HCT116 (cell line): ENCODE measurements at places on chromosomes 1 and 21.

DNA sequence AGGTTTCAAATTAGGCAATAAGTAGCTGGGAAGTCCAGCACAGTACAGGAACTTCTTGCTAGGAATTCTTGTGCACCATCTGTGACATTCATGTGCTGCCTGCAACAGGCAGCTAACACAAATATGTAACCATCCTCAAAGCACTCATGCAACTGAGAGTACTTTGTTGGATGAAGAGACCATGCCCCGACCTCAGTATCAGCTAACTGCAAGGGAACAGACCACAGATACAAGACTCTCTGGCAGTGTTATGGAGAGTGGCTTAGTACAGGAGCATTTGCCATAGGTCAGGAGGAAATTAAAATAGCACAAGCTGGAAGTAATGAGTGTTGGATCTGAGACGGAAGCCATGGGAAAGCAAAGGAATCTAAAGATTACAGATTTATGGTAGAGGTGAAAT is 123.6 kb downstream of the LRRC53 start:
- DNase-seq, result no peak

DNA sequence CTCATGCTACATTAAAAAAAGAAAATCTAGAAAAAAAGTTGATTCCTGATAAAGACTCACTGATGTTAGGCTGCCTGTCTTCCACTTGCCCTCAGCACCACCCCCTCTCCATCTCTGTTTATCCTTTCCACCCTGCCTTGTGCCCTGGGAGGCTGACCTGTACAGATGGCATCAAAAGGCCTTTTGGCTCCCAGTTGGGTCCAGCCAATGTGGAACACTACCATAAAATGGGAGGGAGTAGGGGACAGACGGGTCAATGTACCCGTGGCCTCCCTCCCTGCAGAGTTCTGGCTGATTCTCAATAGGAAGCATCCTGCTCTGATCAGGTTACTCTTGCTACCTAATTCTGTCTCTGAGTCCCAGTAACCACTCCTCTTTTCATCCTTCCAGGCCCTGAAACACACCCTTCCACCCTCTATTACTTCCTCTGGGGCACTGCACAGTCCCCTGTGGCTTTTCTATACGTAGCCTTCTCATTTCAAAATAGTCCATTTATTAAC is 300.0 kb downstream of the HHIPL2 start:
- DNase-seq, result no peak

GRCh38 chr1:116725798-116726197 is 28.4 kb upstream of the CD2 start:
- no peak for DNase-seq

DNA sequence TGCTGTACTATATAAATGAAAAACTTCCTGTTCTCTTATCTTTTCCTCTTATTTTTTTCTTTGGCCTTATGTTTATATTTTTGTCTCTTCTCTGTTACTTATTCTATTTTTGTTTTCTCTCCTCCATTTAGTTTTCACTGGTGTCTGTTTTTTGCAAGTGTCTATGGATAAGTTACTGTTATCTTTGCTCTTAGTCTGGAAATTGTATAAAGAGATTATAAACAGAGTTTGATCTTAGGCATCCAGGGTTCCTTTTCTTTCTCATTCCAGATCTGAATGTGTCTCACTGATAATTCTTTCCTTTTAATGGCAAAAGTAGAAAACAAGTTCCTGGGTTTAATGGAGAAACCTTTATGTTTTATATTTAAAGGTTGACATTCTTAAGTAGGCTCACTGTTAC is 34.5 kb downstream of the MAN1A2 start:
- DNase-seq, result no peak

DNA sequence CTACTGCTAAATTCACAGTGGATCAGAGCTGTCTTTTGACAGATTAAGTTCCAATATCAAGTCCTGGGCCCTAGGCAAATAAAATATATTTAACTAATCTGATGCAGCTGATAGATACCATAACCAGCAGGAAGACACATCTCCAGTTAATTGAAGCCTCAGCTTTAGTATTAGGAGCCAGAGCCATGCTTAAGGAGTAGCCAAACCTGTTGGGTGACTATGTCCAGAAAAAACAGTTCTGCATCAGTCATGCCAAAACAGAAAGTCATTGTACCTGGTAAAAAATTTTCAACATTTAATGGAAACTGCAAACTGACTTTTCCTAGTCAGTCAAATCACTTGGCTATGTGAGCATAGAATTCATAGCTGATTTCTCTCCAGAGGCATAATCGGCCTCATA is 200.5 kb upstream of the RUNX1 start:
- DNase-seq, result no peak

GRCh38 chr1:231667896-231668506 is 41.4 kb downstream of the DISC1 start:
- no peak for DNase-seq

GRCh38 chr1:9454494-9455066 is 84.7 kb upstream of the SLC25A33 start:
- DNase-seq, result no peak

- no peak for DNase-seq
These were observed 19.4 kb downstream of the CERS2 start for GRCh38 chr1:150955280-150955679.

DNA sequence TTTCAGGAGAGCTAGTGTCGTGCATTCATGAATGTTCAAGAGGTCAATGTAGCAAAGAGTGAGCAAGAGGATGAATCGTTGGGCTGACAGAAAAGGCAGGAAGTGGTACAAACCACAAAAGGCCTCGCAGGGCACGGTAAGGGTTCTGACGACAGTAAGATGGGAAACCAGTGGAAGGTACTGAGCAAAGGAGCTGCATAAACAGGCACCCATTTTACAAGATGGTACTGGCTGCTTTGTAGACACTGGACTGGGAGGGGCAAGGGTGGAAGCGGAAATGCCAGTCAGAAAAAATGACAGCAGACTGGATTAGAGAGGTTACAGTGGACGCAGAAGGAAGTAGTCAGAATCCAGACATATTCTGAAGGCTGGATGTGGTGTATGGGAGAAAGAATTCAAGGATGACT is 123.5 kb downstream of the PTPN14 start:
- peak; percentile 77 for DNase-seq

DNA sequence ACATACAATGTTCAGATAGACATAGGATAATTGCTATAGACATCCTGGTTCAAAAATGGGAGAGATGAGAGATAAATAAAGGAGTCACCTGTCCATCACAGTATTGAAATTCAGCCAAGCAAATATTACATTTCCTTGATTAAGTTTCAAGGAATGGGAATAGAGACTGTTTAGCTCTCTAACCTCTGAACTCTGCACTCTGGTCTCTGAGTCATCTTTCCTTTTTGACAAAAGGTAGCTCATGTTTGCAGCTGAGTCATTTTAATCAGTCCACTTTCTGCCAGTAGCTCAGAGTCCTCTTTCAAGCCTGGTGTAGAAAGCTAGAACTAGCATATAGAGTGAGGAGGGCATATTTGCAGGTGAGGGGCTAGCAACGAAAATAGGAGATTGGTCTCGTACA is 51.4 kb upstream of the GJA8 start:
- no peak for DNase-seq

GRCh38 chr1:117011334-117011733 is 9.8 kb downstream of the CD101 start:
- DNase-seq, result no peak

DNA sequence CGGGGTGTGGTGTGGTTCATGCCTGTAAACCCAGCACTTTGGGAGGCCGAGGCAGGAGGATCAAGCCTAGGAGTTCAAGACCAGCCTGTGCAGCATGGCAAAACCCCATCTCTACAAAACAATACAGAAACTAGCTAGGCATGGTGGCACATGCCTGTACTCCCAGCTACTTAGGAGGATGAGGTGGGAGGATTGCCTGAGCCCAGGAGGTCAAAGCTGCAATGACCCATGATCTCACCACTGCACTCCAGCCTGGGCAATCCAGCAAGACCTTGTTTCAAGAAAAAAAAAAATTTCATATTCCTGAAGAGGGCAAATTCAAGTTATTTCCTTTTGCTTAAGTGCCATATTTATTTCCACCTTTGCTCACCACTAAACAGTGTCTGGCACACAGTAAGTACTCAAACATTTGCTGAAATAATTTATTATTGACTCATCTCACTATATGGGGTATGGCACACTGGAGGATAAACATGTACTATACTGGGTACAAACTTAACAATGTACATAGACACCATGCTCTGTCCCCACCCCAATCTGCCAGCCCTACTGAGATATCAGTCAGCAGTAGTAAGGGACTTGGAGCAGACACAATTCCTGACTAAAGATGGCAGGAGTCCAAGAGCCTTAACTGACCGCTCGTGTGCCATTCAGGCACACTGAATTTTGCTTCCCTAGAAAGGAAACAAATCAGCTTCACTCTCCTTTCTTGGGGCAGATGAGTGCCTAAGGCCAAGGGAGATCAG is 15.5 kb downstream of the MEAF6 start:
- DNase-seq, result no peak

DNA sequence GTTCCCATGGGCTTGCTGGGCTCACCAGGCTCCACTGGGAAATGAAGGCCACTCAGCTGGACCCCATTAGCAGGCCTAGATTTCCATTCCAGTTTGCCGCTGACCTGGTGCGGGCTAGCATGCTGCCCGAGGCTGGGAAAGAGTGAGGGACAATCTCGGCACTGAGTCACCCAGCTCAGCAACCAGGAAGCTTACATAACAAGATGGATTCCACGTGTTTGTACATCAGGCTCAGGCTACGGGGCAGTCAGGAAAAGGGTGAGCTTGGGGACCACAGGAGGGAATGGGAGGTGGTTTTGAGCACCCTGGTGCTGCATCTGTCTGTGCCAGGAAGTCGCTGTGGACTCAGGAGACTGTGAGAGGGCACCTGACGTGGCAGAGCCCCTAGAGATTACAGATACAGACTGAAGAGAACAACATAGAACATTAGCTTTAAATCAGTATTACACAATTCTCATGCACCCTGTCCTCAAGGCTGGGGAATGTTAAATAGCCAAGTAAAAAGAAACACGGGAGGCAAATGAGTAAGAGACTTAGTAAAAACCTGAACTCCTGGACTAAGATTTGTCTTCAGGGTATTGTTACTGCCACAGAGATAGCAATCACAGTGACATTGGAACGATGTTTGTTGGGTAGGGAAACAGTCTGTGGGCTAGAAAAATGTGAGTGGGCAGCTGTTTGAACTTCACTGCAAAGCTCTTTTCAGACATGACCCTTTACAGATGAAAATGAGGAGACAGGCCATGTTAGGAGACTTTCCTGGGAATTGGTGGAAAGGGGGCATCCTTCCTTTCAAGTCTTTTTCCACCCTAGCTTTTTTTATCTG is 51.1 kb downstream of the GLUL start:
- DNase-seq, result no peak

DNA sequence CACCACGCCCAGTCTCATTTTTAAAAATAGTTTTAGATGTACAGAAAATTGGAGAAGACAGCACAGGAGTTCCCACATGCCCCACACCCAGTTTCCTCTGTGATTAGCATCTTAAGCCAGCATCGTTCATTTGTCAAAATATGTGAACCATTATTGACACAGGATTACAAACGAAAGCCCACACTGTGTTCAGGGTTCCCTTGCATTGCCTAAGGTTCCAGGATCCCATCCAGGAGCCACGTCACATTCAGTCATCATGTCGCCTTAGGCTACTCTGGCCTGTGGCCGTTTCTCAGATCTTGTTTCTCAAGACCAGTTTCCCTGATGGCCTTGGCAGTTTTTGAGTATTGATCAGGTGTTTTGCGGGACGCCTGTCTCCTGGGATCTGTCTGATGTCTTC is 34.7 kb upstream of the TNFRSF1B start:
- DNase-seq, result no peak

- DNase-seq, result peak; percentile 7
These were observed 202.0 kb downstream of the USH2A start for GRCh38 chr1:216221260-216221700.

GRCh38 chr1:178587975-178588374 is 75.1 kb downstream of the TEX35 start:
- no peak for DNase-seq

- no peak for DNase-seq
These were observed 449.5 kb upstream of the CAMK1G start for GRCh38 chr1:209134001-209134400.

DNA sequence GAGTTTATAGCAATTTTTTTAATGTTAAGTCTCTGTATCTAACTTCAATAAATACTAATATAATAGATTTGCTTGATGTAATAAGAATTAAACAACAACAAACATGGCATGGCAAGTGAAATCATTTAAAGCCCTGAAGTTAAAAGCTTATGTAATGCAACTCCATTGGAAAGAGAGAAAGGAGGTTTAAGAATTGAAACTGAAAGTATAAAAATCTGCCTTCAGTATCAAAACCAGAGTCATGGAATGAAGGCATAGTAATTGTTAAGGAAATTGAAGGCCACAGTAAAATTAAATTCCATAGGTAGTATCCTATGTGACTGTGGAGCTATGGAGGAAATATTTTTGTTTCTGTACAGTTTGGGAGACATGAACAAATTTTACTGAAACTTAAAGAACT is 55.1 kb downstream of the PRDX6 start:
- no peak for DNase-seq

GRCh38 chr1:159949123-159949522 is 3.7 kb upstream of the IGSF9 start:
- DNase-seq, result no peak

GRCh38 chr1:6460301-6461050 is 5.5 kb downstream of the TNFRSF25 start:
- no peak for DNase-seq

- DNase-seq, result no peak
These were observed 22.3 kb upstream of the COL18A1 start for GRCh38 chr21:45382697-45382997.

- DNase-seq, result no peak
These were observed 223.2 kb downstream of the SMYD3 start for GRCh38 chr1:246283771-246284410.

DNA sequence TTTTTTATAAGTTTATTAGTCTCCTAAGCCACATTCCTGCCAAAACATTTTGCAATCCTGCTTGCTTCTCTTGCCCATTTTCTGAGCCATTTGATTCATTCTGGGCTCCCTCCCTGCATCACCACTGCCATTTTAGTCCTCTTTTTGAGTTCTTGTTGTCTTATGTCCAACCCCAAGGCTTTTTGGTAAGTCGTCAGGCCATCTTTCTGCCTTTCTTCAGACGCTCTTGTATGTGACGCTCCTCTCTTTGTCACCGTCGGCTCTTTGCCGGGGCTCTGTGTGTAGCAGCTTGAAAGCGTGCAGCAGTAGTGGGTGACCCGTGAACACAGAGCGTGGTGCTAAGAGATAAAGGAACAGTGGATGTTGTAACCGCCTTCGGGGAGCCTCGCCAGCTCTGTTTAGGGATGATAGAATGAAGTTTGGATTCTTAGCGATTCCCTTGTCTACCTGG is 14.6 kb downstream of the HUNK start:
- DNase-seq, result no peak

DNA sequence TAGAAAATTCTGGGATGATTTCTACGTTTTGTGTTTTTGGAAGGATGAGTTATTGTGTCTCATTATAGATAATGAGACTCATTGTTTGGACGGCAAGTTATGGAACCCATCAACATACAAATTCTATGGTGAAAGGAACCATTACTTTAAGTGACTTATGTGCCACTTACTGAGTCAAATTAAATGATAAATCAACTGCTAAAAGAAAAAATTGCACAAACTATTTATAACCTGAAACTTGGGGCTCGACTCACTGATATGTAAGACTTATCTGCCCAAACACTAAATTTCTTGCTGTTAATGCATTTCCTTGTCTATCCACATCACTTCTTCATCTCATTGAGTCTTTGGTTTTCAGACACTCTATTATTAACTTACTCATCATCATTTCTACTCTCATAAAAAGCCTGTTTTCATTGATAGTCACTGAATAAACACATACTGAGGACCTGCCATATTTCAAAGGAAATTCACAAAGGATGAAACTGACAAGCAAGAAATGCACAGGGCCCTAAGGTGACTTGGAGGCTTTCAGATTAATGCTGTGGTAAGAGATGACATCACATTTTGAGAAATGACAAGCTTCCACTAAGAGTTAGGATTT is 872.7 kb upstream of the ADAMTS5 start:
- no peak for DNase-seq

- no peak for DNase-seq
These were observed 18.3 kb downstream of the YBEY start for GRCh38 chr21:46304437-46304836.
